Daoy (cell line): ENCODE measurements at places on chromosomes 16 and 17. TPM values are rescaled to one million over a fixed set of nuclear protein-coding genes. Genes with fewer than 3 reads are reported as not detected.

Gene KCNJ18
- not detected in 2 replicates for total RNA-seq

Gene SHISA6
- total RNA-seq, result not detected in 2 replicates

Gene NPLOC4
- total RNA-seq, result 69.6 and 78.5 TPM in 2 replicates

Gene STAT5B
- total RNA-seq, result 18.6 and 27.1 TPM in 2 replicates
